ENCODE measurements at places on chromosomes 3 and 15. TPM values are rescaled to one million over a fixed set of nuclear protein-coding genes. Genes with fewer than 3 reads are reported as not detected.

CHRFAM7A gene
- 0.40 TPM for total RNA-seq

ZKSCAN7 gene
- total RNA-seq: 2.1 TPM

DNA sequence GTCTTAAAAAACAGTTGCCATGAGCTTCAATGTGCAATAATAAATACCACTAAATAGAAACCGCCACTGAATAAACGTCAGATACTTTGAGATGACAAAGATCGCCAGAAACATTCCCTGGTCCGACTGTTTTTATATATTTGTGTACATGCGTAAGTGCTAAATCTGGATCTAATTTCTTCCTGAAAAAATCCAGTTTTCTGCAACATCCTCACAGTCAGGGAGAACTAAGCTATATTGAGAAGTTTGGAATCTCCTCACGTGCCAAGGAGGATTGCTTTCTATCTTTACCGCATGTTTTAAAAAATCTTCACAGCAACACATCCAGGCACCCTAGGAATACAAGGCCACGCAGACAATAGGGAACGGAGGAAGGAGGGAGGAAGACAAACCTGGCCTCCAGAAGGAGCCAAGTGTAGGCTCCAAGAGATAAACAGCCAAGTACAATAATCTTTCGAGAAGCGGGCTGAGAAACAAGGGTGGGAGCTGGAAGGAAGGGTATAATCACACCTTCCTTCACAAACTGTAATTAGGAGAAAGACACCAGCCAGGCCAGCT is 5.7 kb downstream of the VGLL4 start:
- no peak for DNase-seq

ZNF660 gene
- total RNA-seq: 0.03 TPM

- peak; percentile 77 for DNase-seq
Observed at GRCh38 chr15:79874242-79874641, 22.6 kb downstream of the MTHFS start.

- no peak for DNase-seq
Observed at GRCh38 chr3:136281966-136282520, 31.9 kb downstream of the PCCB start.

GHSR gene
- not detected for total RNA-seq

PPP2R3A gene
- 10.9 TPM for total RNA-seq

GRCh38 chr15:28955160-28955992 is 69.6 kb downstream of the APBA2 start:
- DNase-seq: no peak

RETNLB gene
- total RNA-seq: not detected

DNA sequence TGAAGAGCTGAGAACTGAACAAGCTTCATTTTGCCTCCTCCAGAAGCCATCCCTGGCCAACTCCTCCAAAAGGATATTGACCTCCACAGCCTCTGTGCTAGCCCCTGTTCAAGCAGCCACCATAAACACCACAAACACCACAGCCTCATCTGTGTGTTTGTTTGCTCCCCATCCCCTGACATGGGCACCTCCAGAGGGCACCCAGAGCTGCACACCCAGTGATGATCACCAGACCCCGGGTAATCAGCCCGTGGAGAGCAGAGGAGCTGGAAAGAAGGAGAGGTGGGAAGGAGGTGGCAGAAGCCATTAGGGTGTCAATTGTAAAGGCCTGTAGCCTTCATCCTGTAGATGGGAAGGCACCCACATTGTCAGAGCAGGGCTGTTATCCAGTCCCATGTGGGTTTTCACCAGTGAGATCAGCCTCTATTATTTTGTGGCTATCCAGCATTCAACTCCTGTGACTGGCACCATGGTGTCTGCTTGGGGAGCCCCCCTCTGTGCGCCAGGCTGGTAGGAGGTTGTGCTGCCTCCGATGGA is 6.8 kb upstream of the WNT7A start:
- DNase-seq: no peak

HTR3E gene
- not detected for total RNA-seq

DNA sequence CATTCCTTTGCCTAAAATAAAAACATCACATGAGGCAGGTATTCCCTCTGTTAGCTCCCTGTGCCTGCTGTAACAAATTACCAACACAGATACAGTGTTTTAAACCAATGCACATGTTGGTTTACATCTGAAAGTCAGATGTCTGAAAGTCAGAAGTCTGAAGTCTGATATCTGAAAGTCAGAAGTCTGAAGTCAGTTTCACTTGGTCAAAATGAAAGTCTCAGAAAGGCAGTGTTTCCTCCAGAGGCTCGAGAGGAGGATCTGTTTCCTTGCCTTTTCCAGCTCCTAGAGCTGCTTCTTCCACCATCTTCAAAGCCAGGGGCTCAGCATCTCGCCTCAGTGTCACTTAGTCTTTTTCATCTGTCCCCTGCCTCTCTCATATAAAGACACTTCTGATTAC is 22.0 kb downstream of the SST start:
- no peak for DNase-seq

DNA sequence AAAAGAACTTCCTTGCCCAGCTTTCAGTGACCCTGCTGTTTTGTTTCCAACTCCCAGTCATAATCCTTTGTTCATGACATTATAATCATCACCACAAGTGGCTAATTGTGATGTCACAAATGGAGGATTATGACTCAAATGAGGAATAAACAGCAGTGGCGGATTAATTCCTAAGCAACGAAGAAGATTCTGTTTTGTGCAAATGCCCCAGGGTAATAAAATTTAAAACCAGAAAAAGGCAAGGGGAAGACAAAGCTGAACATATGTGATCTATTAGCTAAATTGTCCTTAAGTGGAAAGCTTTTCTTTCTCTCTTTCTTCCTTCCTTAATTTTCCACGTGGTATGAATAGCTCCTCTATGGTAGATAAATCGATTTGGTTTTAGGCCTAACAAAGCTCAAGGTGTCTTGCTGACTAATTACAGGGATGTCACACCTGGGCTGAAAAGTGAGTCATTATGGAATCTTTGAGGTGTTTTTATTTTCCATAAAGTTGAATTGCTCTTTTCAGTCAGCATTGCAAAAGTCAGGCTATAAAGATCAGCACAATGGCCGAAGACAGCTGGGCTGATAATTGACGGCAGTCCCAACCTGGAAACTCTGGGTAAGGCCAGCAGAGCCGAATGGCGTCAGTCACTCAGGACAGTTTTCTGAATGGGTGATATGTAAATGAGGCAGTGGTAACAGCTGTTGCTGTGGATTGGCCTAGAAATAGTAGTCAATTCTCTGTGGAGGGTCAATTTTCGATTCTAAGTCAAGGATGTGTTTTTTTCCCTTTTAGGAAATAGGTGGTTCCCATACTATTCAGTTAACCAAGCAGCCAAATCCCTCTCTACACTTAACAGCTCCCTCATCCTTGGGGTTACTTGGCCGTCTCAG is 121.5 kb downstream of the PTPRG start:
- peak; percentile 47 for DNase-seq

GRCh38 chr15:90376789-90377188 is 11.3 kb upstream of the IQGAP1 start:
- no peak for DNase-seq

Measured in SK-MEL-5 (cell line).